GF-D8 (cell line): ENCODE measurements at places on chromosomes 1 and 21.
A peak's percentile ranks its signal among the peaks of the same experiment; 100 is the strongest.

GRCh38 chr1:50458507-50458906 is 35.3 kb upstream of the DMRTA2 start:
- peak; percentile 84 for DNase-seq

DNA sequence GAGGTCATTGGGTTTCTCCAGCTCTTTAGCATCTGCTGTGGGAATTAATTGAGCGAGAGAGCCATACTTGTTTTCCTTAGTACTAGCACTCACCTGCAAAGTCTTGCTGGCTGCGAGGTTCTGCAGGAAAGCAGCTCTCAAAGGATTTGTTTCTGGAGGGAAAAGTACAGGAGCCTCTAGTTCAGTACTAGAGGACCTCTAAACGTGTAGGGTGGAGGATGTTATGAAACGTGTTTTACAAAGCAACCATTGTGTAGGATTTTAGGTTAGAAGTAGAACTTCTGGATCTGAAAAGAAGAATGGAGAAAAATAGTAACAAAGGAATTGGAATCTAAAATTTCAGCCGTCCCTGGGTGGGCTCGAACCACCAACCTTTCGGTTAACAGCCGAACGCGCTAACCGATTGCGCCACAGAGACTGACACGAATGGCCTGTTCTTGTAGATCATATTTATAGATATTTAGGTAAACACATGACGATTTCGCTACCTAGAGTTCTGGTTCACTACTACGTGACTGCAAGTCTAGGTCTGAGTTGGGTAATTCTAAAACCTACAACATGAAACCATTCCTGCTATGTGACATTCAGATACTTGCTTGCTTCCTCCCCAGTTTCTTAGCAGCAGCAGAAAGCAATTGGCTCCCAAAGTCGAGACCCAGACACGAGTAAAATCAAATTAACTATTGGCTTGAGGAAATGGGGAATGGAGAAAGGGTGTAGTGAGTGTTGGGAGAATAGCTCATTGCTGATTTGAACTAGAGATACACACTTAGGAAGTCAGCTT is 60.2 kb upstream of the CFAP126 start:
- no peak for DNase-seq

- no peak for DNase-seq
Observed at GRCh38 chr1:68168545-68169171, 63.7 kb downstream of the WLS start.

DNA sequence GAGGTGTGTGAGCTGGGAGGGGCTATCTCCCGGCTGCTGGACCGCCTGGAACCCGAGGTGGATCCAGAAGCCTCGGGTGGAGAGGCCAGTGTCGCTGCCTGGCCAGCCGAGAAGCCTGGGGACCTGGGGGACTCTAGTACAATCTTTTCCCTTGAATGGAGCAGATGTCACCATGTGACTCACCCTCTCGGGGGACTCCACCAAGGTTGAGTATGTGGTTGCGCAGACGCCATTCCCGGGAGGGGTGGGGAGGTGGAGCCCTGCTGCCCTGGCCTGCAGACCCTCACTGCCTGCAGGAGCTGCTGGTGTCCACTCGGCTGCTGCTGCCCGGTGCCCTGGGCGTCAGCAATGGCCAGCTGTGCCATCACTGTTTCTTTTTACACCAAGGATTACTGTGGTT is 40.3 kb downstream of the TP73 start:
- DNase-seq: no peak
